ENCODE measurements at places on chromosomes 7 and 10.

GRCh38 chr7:127766831-127767459 is 115.0 kb downstream of the SND1 start:
- no peak overlapping the region for H3K4me3 ChIP-seq
- H3K27ac ChIP-seq: no peak overlapping the region
- DNase-seq: no peak
- H3K27me3 ChIP-seq: no peaks in the 10 kb centered on the region

DNA sequence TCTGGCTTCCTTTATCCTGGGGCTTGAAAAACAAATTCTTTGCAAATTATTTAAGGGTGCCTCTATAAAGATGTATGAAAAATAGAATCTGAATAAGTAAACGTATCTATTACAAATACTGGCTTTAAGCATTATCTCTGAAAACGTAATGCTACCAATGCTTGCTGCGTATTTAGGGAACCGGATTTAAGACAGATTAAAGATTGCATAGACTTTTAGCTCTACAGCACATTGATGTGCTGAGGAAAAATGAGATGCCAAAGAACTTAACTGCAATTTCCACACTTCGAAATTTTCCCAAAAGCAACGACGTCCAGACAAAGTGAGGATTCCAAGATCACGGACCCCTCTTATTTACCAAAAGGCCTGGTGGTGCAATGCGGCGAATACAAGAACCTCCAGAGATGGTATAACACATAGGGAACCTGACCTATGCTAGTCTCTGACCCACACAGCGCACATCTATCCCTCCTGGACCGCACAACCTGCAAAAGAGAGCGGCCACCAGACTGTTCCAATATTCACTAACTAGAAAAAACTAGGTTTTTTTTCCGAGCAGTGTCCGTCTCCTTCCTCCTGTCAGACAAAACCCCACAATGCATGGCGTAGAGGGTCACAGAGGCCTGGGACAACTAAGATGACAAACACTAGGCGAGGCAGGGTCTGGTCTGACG is 34.3 kb upstream of the PHF14 start:
- peak overlapping the region; percentile 99 for H3K27ac ChIP-seq
- no peak for DNase-seq
- no peaks in the 10 kb centered on the region for H3K4me1 ChIP-seq
- no peaks in the 10 kb centered on the region for H3K27me3 ChIP-seq

- no peak overlapping the region for H3K27ac ChIP-seq
- H3K4me1 ChIP-seq: no peaks in the 10 kb centered on the region
- H3K27me3 ChIP-seq: no peaks in the 10 kb centered on the region
- no peak for DNase-seq
- no peak overlapping the region for H3K4me3 ChIP-seq
Measured at GRCh38 chr10:130751851-130752250, 559.7 kb downstream of the TCERG1L start.

- no peaks in the 10 kb centered on the region for H3K36me3 ChIP-seq
- H3K4me1 ChIP-seq: peaks cover 8% of the 10 kb centered on the region
- no peaks in the 10 kb centered on the region for H3K27me3 ChIP-seq
- H3K4me3 ChIP-seq: no peak overlapping the region
Measured at GRCh38 chr10:29646238-29646902, 11.6 kb upstream of the SVIL start.

DNA sequence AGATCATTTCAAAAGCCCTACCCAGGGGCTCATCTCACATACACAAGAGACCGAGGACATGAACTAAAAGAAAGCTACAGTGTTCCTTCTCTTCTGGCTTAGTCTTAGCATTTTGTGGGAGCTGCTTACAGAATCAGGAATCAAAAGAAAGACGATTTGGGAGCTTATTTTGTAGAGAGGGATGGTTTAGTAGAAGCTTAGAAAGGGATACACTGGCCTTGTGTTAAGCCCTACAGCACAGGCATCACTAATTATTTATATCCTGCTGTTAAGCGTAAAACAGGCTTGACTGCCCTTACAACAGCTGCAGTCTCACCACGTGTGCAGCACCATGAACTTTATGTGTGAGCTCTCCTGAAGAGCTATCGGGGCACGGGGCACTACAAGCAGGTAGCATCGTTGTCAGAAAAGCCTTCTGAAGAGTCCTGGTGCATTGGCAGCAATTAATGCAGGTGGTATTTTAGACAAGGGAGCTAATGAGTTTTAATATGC is 798.3 kb downstream of the NXPH1 start:
- H3K27ac ChIP-seq: no peak overlapping the region
- no peak for DNase-seq
- H3K27me3 ChIP-seq: peaks cover 1% of the 10 kb centered on the region
- no peaks in the 10 kb centered on the region for H3K36me3 ChIP-seq

- H3K27ac ChIP-seq: no peak overlapping the region
- no peaks in the 10 kb centered on the region for H3K36me3 ChIP-seq
- H3K4me3 ChIP-seq: no peak overlapping the region
Measured at GRCh38 chr10:123556736-123557135, 109.4 kb upstream of the GPR26 start.

DNA sequence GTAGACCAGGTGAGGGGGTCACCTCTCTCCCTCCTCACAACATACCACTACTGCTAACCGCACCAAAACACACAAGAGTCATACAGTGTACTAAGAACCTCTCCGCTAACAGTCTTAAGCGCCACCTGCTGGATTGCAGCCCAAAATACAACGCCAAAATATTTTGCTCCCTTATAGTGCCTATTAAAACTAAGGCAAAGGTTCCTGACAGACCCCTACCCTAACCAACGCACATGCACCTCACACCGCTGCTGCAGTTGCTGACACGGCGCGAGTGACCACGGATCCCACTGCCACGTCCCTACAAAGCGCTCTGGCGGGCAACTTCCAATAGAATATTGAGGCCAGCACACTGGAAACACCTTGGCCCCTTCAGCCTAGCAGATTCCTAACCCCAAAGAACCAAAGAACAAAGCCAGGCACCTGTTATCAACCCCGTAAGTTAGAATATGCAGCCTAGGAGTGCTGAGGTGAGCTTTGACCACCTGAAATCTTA is 563.6 kb upstream of the SEMA3D start:
- no peak overlapping the region for H3K4me3 ChIP-seq
- no peaks in the 10 kb centered on the region for H3K27me3 ChIP-seq
- no peaks in the 10 kb centered on the region for H3K4me1 ChIP-seq
- DNase-seq: peak; percentile 33
- no peak overlapping the region for H3K27ac ChIP-seq
- no peaks in the 10 kb centered on the region for H3K36me3 ChIP-seq

DNA sequence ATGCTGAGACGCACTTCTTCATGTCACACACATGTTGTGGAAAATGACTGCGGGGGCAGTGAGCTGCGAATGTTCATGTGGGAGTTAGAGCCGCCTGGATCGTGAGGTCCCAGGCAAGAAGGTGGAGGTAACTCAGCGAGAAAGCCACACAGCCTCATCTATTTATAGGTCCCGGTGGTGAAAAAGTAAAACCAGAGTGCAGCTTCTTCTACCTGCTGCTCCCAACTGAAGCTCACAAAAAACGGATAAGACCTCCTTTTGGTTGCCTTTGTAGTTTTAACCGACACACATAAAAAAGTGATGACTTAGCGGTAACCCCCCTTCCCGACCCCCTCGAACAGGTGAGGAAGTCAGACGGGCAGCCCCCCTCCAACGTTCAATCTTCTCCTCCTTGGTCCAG is 276.9 kb downstream of the GATA3 start:
- no peaks in the 10 kb centered on the region for H3K36me3 ChIP-seq
- no peak overlapping the region for H3K27ac ChIP-seq
- H3K27me3 ChIP-seq: peaks cover 12% of the 10 kb centered on the region
- no peak for DNase-seq
- no peaks in the 10 kb centered on the region for H3K4me1 ChIP-seq

- H3K36me3 ChIP-seq: no peaks in the 10 kb centered on the region
- H3K27me3 ChIP-seq: no peaks in the 10 kb centered on the region
- no peak for DNase-seq
- H3K4me3 ChIP-seq: no peak overlapping the region
Measured at GRCh38 chr10:35165811-35166210, 39.2 kb downstream of the CREM start.

GRCh38 chr10:45179691-45180090 is 135.7 kb downstream of the OR13A1 start:
- no peaks in the 10 kb centered on the region for H3K36me3 ChIP-seq
- H3K4me3 ChIP-seq: no peak overlapping the region
- no peak overlapping the region for H3K27ac ChIP-seq
- no peak for DNase-seq

GRCh38 chr10:59945590-59945989 is 39.2 kb upstream of the CCDC6 start:
- no peak overlapping the region for H3K27ac ChIP-seq
- H3K27me3 ChIP-seq: no peaks in the 10 kb centered on the region
- DNase-seq: no peak
- H3K36me3 ChIP-seq: no peaks in the 10 kb centered on the region
- H3K4me3 ChIP-seq: no peak overlapping the region
- peaks cover 8% of the 10 kb centered on the region for H3K4me1 ChIP-seq

- H3K27ac ChIP-seq: no peak overlapping the region
- no peaks in the 10 kb centered on the region for H3K27me3 ChIP-seq
- no peak overlapping the region for H3K4me3 ChIP-seq
- peak; percentile 13 for DNase-seq
Measured at GRCh38 chr7:43460733-43461348, 122.1 kb upstream of the STK17A start.

- no peak overlapping the region for H3K27ac ChIP-seq
- DNase-seq: no peak
- H3K36me3 ChIP-seq: no peaks in the 10 kb centered on the region
- H3K27me3 ChIP-seq: no peaks in the 10 kb centered on the region
- H3K4me3 ChIP-seq: no peak overlapping the region
Measured at GRCh38 chr10:118482393-118483331, 112.8 kb downstream of the PRLHR start.

GRCh38 chr10:24205821-24206220 is 3.1 kb upstream of the KIAA1217 start:
- DNase-seq: no peak
- H3K4me3 ChIP-seq: no peak overlapping the region
- H3K27ac ChIP-seq: no peak overlapping the region
- H3K4me1 ChIP-seq: peaks cover 3% of the 10 kb centered on the region

DNA sequence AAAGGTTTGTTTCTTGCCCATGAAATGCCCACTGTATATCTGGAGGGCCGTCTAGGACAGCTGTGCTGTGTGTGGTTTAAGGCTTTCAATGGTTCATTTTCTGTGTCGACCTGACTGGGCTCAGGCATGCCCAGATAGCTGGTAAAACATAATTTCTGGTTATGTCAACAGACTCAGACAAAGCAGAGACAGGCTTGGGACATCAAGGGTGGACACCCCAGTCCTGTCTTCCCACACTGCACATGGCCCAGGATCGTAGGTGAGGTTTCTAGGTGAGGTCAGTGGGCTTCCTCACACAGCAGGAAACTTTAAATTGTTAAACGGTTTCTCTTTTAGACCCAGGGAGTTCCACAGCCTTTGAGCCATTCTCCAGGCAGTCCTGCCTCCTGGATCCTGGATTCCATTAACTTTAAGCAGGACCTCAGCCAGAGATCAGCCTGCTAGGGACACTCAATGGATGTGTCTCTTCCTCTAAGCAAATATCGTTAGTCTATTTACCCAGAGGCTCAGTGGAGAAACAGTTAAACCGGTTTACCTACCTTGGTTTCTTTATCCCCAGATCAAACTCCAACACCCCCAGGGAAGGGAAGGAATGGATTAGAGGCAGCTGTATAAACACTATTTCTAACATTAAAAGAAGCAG is 66.4 kb downstream of the ST8SIA6 start:
- H3K4me3 ChIP-seq: no peak overlapping the region
- no peaks in the 10 kb centered on the region for H3K4me1 ChIP-seq
- no peak overlapping the region for H3K27ac ChIP-seq
- no peaks in the 10 kb centered on the region for H3K36me3 ChIP-seq

DNA sequence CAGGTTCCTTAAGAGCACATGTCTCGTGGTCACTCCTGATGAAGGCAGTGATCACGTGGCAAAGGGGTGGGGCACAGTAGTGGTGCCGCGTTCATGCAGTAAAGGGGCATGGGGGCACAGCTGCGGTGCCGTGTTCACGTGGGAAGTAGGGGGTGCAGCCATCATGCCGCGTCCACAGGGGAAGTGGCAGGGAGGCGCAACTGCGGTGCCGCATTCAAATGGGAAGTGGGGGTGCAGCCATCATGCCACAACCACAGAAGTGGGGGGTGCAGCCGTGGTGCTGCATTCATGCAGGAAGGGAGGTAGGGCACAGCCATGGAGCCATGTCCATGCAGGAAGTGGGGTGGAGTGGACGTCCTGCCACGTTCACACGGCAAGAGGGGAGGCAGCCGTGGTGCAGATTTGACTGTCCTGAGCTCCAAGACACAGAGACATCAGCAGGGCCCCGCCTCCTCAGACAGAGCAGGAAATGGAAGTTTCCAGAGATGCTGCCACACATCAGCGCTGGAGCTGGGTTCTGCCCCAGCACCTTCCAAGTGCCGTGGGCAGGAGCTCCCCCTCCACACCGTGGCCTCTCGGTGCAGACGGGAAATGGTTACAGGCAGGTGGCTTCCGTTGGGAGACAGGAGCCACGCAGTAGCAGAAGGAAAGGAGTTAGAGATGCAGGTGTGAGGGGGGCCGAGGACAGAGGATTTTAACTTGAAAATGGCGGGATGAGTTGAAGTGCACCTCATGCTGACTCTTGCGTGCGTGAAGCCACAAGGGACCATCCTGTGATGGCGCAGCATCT is 95.0 kb upstream of the DDC start:
- no peaks in the 10 kb centered on the region for H3K36me3 ChIP-seq
- DNase-seq: no peak
- H3K4me3 ChIP-seq: no peak overlapping the region
- H3K4me1 ChIP-seq: no peaks in the 10 kb centered on the region
- H3K27me3 ChIP-seq: no peaks in the 10 kb centered on the region

DNA sequence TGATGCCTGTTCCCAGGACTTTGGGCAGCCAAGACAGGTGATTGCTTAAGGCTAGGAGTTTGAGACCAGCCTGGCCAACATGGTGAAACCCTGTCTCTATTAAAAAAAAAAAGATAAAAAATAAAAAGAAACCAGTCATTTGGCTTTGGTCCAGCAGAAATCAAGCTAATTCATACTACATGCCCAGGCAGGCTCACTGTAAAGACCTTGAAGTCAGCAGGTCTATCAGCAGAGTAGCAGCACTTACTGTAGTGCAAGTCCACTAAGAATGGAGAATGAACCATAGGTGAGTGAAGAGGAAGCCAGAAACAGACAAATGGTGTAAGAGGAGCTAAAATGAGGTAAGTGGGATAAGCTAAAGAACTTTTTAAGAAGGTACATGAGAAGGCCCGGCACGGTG is 24.7 kb downstream of the PSPH start:
- no peaks in the 10 kb centered on the region for H3K4me1 ChIP-seq
- DNase-seq: no peak
- H3K27ac ChIP-seq: no peak overlapping the region

- DNase-seq: no peak
- H3K4me3 ChIP-seq: no peak overlapping the region
- H3K4me1 ChIP-seq: no peaks in the 10 kb centered on the region
Measured at GRCh38 chr10:60368875-60369546, 20.7 kb downstream of the ANK3 start.

GRCh38 chr7:47580175-47580706 is 1.7 kb downstream of the TNS3 start:
- no peak overlapping the region for H3K27ac ChIP-seq
- H3K36me3 ChIP-seq: no peaks in the 10 kb centered on the region
- no peak for DNase-seq
- peaks cover 12% of the 10 kb centered on the region for H3K27me3 ChIP-seq

- H3K27ac ChIP-seq: no peak overlapping the region
- H3K4me3 ChIP-seq: no peak overlapping the region
- no peaks in the 10 kb centered on the region for H3K36me3 ChIP-seq
Measured at GRCh38 chr7:15463801-15464666, 97.8 kb downstream of the AGMO start.

GRCh38 chr10:47412177-47412730 is 28.2 kb upstream of the ZNF488 start:
- H3K4me1 ChIP-seq: no peaks in the 10 kb centered on the region
- H3K27ac ChIP-seq: no peak overlapping the region
- H3K4me3 ChIP-seq: no peak overlapping the region
- H3K27me3 ChIP-seq: no peaks in the 10 kb centered on the region

- peaks cover 8% of the 10 kb centered on the region for H3K4me1 ChIP-seq
- H3K27ac ChIP-seq: no peak overlapping the region
- H3K27me3 ChIP-seq: no peaks in the 10 kb centered on the region
Measured at GRCh38 chr10:88895250-88895649, 15.2 kb downstream of the STAMBPL1 start.
